Astrocyte (in vitro differentiated cells and primary cell): ENCODE measurements at places on chromosomes 16 and 17.

GRCh38 chr17:47208744-47209488, at the start of gene MYL4:
MYL4 (plus strand) TSS chr17:47209348; CDS start chr17:47209423, 75 bp downstream.
- peaks cover 19% of the 10 kb centered on the region for H3K4me1 ChIP-seq
- no peak within 1 kb of the TSS for H3K4me3 ChIP-seq
- no peaks in the 10 kb centered on the region for H3K27me3 ChIP-seq
- no peaks in the 10 kb centered on the region for H3K36me3 ChIP-seq

- no peaks in the 10 kb centered on the region for H3K27me3 ChIP-seq
- H3K4me1 ChIP-seq, result no peaks in the 10 kb centered on the region
- no peaks in the 10 kb centered on the region for H3K36me3 ChIP-seq
- DNase-seq, result no peak
- no peak overlapping the region for H3K27ac ChIP-seq
Measured at GRCh38 chr17:28097901-28098300, 55.4 kb downstream of the NLK start.

GRCh38 chr17:10120109-10120485, 78.3 kb downstream of the GAS7 start:
- no peaks in the 10 kb centered on the region for H3K27me3 ChIP-seq
- H3K4me1 ChIP-seq, result peaks cover 6% of the 10 kb centered on the region
- DNase-seq, result no peak
- no peaks in the 10 kb centered on the region for H3K36me3 ChIP-seq
- H3K4me3 ChIP-seq, result no peak overlapping the region
- H3K27ac ChIP-seq, result no peak overlapping the region

GRCh38 chr17:81060416-81060815, 25.5 kb downstream of the BAIAP2 start:
- no peak overlapping the region for H3K27ac ChIP-seq
- H3K27me3 ChIP-seq, result no peaks in the 10 kb centered on the region
- no peak for DNase-seq
- no peak overlapping the region for H3K4me3 ChIP-seq
- H3K36me3 ChIP-seq, result peaks cover 2% of the 10 kb centered on the region

GRCh38 chr17:82041144-82041814, 3.8 kb upstream of the DCXR start:
- H3K27me3 ChIP-seq, result no peaks in the 10 kb centered on the region
- no peak overlapping the region for H3K27ac ChIP-seq
- no peak overlapping the region for H3K4me3 ChIP-seq
- DNase-seq, result no peak
- peaks cover 5% of the 10 kb centered on the region for H3K4me1 ChIP-seq
